Skin of body (tissue), 3 donors: ENCODE measurements at places on chromosomes 5 and 9. TPM values are rescaled to one million over a fixed set of nuclear protein-coding genes. Genes with fewer than 3 reads are reported as not detected.

The SPINK4 gene
- not detected for total RNA-seq

- no peak for DNase-seq
Observed at GRCh38 chr5:79821-80220, 12.1 kb upstream of the PLEKHG4B start.

The PCSK1 gene
- under 0.01 TPM for total RNA-seq

DNA sequence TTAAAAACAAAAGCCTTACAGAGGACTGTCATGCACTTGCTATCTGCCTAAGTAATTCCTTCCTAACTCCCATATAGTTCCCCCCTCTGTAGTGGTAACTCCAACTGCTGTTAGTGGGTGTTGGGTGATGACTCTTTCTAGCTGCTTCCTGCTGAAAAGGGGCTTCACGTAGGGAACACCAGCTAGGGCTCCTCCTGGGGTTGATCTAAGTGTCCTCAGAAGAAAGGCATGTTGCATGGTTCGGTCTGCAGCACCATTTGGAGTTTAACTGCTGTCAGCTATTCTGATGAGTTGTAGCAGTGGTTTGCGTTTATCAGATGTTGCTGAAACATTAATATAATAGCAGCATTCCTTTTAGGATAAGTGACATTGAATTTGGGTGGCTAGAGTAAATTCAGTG is 281.9 kb upstream of the TUSC1 start:
- DNase-seq = peak; percentile 3
